ENCODE measurements at places on chromosomes 16 and 17.

DNA sequence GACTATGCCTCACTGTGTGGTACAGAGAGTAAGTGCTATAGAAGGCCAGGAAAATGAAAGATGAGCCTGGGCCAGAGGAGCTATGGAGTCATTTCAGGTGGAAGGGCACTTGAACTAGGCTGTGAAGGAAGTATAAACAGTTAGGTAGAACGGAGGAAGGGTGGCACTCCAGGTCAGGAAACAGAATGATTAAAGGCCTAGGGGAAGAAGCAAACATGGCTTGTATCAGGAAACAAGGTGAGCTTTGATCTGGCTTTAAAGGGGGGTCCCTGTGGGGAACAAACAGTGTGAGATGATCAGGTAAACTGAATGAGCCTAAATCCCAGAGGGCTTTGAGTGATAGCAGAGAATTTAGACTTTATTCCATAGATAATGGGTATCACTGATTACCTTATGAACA lies 16.9 kb downstream of the MAP3K3 start:
- DNase-seq, result no peak

DNA sequence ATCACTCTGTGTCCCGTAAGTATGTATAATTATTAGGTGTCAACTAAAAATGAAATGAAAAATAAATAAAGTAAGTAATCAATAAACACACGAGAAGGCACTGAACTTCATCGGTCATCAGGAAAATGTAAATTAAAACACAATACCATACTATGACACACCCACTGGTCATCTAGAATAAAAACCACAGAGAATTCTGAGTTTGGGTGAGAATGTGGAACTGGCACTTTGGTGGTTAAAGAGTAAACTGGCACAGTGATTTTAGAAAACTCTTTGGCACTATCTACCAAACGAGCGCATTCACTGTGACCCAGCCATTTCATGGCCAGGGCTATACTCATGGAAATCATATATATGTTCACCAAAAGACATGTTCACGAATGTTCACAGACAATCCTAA lies 98.2 kb downstream of the HS3ST3A1 start:
- DNase-seq, result no peak

DNA sequence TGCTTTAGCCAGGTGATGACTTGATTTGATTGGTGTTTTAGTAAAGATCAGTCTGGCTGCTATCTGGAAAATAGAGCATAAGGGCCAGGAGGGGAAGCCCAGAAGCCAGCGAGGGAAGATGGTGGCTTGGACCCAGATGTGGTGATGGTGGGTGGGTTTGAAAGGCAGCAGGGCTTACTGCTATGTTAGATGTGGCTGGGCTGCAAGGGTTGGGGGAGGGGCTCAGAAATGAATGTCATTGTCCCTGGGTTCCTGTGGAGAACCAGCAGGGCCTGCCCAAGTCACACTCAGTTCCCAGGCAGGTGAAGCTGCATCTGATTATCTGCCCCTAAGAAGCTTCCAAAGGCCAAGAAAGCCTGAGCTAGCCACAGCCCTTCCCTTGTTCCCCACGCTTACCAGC lies 71.7 kb upstream of the BRD7 start:
- no peak for DNase-seq

DNA sequence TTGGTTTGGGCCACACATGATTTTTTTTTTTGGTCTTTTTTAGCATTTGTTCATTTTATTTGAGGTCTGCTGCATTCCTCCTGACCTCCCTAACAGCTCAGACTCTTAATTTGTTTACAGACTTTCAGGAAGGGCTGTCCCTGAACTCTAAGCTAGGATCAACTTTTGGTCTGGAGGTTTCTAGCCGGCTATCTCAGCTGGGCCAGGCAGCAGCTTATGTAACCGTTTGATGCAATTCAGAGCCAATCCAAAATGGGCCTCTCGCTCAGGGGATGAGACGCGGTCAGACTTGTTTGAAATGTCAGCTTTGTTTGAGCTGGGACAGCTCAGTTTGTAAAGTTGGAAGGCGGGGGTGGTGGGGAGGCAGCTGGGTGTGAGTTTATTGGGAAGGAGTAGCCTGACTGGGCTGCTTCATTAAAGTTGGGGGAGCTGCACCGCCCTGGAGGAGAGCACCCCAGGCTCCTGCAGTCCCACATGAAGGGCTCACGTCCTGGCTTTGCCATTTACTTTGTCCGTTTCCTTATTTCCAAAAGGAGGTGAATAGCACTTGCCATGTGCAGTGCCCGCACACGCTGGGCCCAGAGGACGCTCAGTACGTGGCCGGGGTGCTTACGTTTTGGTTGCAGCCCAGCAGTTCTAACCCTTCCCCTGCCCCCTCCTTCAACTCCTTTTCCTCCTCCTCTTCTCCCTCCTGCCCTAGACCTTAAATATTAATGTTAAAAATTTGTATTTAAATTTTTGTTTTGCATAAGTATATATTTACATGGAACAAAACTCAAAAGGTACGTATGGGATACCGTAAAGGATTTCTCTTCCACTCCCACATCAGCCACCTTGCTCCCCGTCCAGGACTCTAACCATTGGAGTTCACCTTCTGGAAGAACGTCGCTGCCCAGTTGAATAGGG lies 121.2 kb downstream of the SNX29 start:
- no peak for DNase-seq
